Stimulated activated CD8-positive, alpha-beta memory T cell treated with anti-CD3 and anti-CD28 coated beads, Interleukin-15, amount 100 ng/mL, for 48 hours (primary cell): ENCODE measurements at places on chromosomes 7 and 10.

DNA sequence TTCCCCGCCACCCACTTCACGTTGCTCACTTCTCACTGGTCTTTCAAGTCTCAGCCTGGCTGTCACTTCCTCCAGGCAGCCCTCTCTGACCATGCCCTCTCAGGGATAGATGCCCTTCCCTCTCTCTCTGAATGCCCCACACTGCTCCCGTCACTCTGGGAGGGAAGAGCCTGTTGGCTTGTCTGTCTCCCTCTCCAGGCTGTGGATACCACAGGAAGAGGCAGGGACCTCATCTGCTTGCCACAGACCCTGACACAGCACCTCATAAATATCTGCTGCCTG is 93.1 kb downstream of the OAT start:
- DNase-seq = no peak

DNA sequence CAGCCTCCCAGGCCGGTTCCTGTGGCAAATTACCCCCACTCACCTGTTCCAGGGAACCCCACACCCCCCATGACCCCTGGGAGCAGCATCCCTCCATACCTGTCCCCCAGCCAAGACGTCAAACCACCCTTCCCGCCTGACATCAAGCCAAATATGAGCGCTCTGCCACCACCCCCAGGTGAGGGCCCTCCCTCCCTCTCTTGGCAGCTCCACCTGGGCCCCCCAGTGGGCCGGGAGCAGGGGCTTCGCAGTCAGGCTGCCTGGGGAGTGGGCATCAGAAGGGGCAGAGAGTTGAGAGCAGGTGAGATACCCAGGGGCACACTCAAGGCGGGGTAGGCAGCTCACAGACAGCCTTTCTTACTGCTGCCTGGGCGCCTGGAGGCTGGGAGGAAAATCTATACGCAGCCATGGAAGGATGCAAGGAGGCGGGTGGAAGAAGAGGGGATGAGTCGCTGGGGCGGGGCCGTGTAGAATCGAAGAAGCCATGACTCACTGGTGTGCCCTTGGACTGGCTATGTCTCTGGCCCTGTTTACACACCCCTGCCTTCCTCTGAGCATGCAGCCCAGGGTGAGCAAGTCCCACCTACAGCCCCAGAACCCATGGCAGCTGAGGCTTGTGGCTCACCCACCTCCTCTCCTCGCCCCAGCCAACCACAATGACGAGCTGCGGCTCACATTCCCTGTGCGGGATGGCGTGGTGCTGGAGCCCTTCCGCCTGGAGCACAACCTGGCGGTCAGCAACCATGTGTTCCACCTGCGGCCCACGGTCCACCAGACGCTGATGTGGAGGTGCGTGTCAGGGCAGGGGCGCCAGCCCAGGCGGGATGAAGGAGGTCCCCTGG is 48.6 kb upstream of the PPIF start:
- peak; percentile 62 for DNase-seq

DNA sequence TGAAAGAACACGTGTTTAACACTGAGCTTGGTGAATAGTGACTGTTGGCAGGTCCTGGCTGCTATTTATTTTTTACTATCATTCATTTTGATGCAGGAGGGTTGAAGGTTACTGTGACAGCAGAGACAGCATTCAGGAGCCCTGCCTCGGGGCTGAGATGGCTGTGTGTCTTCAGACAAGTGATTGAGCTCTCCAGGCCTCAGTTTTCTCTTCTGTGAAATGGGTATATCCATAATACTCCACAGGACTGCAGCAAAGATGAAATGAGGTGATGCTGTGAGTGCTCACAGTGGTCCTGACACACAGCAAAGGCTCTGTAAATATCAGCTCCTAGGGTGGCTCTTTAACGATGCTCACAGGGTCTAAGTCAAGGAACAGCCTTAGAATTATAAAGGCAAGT is 295.2 kb downstream of the GFRA1 start:
- DNase-seq = no peak

- DNase-seq = no peak
Measured at GRCh38 chr7:42144604-42145003, 92.4 kb downstream of the GLI3 start.

DNA sequence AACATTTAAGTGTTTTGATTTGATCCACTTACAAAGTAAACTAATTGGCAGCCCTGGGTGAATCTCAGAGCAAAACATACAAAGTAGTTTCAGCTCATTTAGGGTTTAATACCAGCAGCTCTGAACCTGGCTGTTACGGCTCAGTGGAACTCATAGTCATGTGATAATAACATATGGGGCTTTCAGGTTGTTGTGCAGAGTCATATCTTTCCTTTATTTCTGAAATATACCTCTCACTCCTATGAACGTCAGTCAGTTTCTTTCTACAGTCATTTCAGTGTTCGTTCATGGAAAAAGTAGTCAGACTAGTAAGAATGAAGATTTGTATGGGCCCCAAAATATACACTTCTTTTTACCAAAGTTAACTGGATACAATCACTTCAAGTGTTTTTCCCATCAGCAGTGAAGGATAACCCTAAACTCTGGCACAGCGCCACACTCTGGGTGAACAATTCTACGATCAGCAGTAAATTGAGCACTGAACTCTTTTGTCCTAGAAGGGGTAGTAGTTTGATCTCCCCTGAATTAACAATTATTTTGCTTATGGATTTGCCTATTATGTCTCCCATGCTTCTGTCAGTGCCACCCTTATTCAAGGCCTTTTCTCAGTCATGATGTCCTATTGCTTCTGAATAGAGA is 218.6 kb downstream of the THSD7A start:
- no peak for DNase-seq

- peak; percentile 35 for DNase-seq
Measured at GRCh38 chr10:7121154-7121797, 289.6 kb downstream of the SFMBT2 start.

GRCh38 chr7:5082806-5083205 is 37.1 kb downstream of the RBAK start:
- DNase-seq = no peak

- DNase-seq = no peak
Measured at GRCh38 chr10:3926258-3926657, 141.2 kb upstream of the KLF6 start.

DNA sequence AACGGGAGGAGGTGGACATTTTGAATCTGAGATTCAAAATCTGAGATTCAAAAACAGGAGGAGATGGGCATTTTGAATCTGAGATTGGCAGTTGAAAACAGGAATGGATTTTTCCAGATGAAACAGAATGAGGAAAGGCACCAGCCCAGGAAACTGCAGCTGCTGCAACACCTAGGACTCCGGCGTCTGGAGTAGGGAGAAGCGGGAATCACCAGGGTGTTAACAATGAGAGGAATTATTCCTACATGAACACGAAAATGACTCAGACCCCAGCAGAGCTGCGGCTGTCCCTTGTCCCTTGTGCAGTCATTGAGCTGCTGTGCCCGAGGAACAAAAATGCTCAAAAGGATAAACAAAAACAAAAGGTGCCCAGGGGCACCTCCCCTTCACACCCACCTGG is 59.9 kb upstream of the KAT6B start:
- no peak for DNase-seq

DNA sequence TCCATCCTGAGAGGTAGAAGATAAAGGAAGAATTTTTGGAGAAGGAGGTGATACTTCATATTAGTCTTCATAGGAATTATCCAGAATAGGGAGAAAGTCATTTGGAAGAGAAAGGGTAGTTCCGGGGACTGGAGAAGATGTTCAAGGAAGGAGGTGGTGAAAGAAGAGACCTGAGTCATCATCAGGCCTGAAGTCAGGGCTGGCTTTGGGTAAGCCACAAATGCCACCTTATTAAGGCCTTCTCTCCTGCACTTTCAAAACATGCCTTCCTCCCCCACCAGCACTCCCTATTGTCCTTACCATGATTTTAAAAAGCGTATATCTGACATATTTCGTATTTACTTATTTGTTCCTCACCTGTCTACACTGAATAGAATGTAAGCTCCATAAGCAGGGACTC is 112.2 kb upstream of the LRGUK start:
- no peak for DNase-seq

DNA sequence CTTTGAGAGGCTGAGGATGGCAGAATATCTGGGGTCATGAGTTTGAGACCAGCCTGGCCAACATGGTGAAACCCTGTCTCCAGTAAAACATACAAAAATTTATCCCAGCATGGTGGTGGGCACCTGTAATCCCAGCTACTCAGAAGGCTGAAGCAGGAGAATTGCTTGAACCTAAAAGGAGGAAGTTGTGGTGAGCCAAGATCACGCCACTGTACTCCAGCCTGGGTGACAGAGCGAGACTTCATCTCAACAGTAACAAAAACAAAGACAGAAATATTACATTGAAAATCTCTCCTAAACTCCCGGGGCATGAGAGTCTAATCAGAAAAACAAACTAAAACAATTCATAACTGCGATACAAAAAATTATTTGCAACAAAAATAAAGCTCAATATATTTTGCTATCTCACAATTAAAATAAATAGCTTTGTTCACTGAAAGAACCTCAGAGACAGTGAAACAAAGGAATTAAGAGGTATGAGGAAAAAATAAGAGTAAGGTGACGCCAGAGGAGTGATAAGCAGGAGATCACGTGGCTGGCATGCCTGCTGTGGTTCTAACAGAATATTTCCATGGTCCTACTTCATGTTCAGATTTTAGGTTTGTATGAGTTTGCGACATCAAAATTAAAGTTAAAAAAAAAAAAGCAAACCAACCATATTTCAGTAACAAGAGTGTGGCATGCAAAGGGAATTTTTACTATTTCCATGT is 527.7 kb upstream of the POM121L12 start:
- DNase-seq = no peak

DNA sequence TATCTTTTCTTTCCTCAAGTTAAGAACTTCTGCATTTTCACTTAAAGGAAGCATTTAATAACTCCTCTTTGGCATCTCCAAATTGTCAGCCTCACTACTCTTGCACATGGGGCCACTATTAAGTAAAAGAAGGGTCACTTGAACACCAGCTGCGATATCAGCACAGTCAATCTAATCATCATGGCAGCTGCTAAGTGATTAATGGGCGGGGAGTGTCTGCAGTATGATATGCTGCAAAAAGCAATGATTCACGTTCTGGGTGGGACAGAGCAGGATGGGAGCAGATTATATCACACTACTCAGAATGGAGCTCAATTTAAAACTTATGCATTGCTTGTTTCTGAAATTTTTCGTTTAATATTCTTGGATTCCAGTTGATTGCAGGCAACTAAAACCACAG is 447.4 kb upstream of the PFKP start:
- no peak for DNase-seq

DNA sequence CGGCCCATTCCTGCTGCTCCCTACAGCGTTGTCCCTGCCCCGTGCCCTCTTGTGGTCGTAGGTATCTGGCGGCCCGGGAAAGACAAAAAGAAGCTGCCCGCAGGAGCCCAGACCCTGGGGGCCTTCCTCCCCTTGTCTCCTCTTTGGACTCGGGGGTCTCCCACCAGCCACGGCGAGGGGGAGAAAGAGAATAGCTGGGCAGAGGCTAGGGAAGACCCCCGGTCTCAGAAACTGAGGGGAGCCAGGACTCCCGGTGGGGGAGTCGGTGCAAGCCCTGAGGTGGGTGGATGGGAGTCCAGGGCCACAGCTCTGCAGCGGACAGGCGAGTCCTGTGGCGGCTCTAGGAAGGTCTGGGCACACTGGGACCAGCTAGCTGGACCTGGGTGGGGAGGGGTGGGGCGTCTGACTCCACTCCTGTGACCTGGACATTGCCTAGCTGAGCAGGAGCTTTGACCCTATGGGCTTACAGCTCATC is 1.3 kb upstream of the SH2D4B start:
- DNase-seq = no peak

- DNase-seq = no peak
Measured at GRCh38 chr10:95767884-95768556, 12.1 kb downstream of the ENTPD1 start.

DNA sequence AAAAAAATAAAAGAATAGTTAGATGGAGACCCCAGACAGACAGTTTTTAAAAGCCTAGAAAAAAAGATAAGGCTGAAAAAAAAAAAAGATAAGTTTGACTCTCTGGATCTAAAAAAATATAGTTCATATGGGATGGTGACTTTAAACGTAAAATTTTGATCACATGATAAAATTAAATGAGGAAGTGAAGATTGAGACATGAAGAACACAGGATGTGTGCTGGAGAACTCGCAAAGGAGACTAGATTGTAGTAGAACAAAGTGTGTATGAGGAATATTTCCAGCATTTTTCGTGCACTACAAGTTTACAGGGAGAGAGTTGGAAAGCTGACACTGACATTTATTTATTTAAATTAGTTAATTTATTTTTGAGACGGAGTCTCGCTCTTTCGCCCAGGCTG is 286.4 kb downstream of the PRPF18 start:
- DNase-seq = no peak

- no peak for DNase-seq
Measured at GRCh38 chr7:26865094-26865388, 651 bp upstream of the SKAP2 start.

DNA sequence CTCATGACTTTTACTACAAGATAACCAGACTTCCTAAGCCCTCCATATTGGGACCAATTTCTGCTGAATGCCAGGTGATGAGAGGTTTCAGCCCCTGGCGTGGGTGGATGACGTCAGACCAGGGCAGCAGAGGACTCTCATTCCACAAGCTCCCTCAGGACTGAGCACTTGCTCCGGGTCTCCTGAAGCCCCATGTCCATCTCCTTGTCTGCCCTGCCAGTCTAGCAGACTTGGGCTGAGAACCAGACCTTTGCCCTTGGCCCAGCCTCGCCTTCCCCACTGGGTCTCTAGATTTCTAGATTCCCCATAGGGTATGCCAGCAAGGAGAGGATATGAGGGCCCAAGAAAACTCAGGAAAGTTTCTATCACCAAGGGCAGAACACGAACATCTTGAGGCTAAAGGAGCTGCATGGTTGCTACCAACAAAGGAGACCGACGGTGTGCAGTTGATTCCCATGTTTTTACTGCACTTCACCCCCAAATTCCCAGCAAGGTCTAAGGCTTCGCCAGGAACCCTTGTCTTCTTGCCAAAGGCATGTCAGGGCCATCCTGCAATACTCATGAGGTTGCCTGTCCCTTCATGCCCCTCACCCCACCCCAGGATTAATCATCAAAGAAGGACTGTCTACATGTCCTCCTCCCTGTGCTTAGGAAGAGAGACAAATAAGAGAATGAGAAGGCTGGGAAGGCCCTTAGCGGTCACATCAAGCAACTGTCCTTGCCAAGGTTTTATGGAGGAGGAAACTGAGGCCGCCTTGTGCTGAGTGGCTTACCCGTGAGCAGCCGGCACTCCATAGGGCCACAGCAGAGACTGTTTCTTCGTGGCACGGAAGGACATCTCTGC is 96.5 kb upstream of the MACROH2A2 start:
- no peak for DNase-seq

- DNase-seq = no peak
Measured at GRCh38 chr7:98354511-98355249, 46.2 kb downstream of the BAIAP2L1 start.

- DNase-seq = no peak
Measured at GRCh38 chr10:31630861-31631567, 297.6 kb downstream of the ARHGAP12 start.

- no peak for DNase-seq
Measured at GRCh38 chr7:131057794-131058070, 269.9 kb upstream of the MKLN1 start.

DNA sequence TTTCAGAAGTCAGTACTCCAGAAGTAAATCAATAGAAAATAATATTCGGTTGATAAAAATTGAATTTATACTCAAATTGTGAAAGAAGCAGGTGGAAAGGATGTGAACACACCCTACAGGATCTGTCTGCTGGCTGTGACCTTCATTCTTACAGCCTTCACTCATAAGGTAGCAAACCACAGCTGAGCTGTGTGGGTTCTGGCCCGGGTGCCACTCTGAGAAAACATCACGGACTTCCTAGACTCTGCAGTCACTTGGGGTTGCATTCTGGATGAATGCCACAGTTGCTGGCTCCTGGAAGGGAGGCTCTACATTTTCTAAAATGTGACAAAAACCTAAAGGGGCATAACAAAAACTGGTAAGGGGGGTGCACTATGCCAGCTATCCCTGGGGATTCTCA is 36.0 kb upstream of the ABLIM1 start:
- no peak for DNase-seq

GRCh38 chr7:100159099-100159623 is 638 bp upstream of the TRAPPC14 start:
- no peak for DNase-seq
